ENCODE measurements at places on chromosomes 2 and 18. TPM values are rescaled to one million over a fixed set of nuclear protein-coding genes. Genes with fewer than 3 reads are reported as not detected.

Gene TANK
- total RNA-seq: 85.4 TPM

Gene PSMA8
- not detected for total RNA-seq

Gene DAW1
- 2.4 TPM for total RNA-seq

GRCh38 chr2:46843316-46843715 is 72.3 kb downstream of the MCFD2 start:
- H3K36me3 ChIP-seq: no peaks in the 10 kb centered on the region
- no peak for DNase-seq
- no peak overlapping the region for H3K4me3 ChIP-seq
- peaks cover 9% of the 10 kb centered on the region for H3K27me3 ChIP-seq
- no peak overlapping the region for H3K27ac ChIP-seq

- no peak overlapping the region for H3K4me3 ChIP-seq
- peaks cover 93% of the 10 kb centered on the region for H3K27me3 ChIP-seq
- no peaks in the 10 kb centered on the region for H3K4me1 ChIP-seq
- DNase-seq: no peak
Observed at GRCh38 chr18:394987-395362, 105.5 kb downstream of the COLEC12 start.

- no peaks in the 10 kb centered on the region for H3K4me1 ChIP-seq
- no peak overlapping the region for H3K4me3 ChIP-seq
- H3K27ac ChIP-seq: no peak overlapping the region
- H3K36me3 ChIP-seq: no peaks in the 10 kb centered on the region
Observed at GRCh38 chr2:88808083-88808482, 116.6 kb downstream of the RPIA start.

DNA sequence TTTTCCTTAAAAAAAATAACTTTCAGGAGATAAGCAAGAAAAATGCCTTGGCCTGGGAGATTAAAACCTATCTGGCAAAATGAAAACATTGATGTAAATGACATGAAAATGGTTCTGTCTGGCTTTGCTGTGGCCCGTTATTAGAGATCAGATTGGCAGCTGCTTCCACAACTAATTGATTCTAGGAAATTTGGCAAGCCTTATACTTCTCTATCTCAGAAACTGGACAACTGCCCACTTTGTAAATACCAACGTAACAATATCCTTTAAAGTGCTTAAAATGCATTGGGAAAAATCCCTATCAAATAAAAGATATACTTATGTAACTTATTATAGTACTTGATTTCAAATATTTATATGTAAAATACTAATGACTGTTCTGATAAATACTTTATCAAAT is 14.2 kb upstream of the SKA1 start:
- no peak overlapping the region for H3K27ac ChIP-seq
- H3K27me3 ChIP-seq: peaks cover 18% of the 10 kb centered on the region
- H3K4me1 ChIP-seq: peaks cover 14% of the 10 kb centered on the region
- DNase-seq: no peak

GRCh38 chr2:84238907-84239306 is 220.2 kb downstream of the SUCLG1 start:
- no peaks in the 10 kb centered on the region for H3K27me3 ChIP-seq
- no peak for DNase-seq
- H3K36me3 ChIP-seq: no peaks in the 10 kb centered on the region
- H3K4me3 ChIP-seq: no peak overlapping the region
- no peaks in the 10 kb centered on the region for H3K4me1 ChIP-seq
